ENCODE measurements at places on chromosomes 2 and 18.

DNA sequence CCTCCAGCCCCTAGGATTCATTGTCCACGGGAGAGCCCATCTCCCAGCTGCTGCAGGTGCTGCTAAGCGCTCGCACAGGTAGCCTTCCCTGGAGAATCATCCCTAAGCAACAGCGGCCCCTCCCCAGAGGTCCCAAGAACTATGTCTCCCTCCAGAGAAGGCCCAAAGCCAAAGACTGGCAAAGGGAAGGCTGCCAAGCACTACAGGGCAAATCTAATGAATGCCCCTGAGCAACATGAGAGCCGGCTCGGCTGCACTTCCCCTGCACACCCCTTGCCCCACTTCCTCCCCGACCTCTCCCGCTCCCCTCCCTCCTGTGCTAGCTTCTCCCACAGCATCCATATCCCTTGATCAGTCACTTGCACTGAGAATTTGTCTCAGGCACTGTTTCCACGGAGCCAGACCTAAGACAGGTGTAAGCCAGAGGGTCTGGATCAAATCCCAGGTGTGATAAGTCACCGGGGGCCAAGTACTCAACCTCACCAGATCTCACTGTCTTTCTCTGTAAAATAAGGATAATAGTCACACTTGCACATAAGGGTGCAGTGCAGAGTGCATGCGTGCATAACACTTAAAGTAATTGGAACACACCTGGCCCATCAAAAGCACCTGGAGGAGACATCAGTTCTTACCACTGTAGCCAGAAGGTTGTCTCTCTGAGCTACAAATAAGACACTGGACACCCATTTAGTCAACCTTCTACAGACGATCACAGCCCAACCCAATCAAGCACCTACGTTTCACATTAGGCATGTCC is 20.1 kb upstream of the COL6A3 start:
- no peak for DNase-seq

DNA sequence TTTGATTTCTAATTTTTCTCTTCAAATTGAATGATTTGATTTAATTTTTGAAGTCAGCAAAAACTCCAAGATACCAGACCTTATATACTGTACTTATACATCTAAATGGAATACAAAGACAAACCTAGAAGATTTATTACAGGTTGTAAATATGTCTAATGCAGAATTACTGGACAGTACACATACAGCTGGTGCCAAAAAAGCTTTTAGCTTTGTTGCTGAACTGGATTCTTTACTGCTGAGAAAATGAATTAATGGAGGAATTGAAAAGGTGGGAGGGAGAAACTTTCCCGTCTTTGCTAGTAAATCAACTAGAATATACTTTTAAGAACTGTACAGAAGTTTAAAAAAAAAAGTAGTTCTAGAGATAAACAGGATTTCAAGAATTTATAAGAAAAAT is 17.5 kb downstream of the C1D start:
- DNase-seq: no peak

- no peak for DNase-seq
Measured at GRCh38 chr2:181672255-181673008, 7.9 kb downstream of the NEUROD1 start.

- DNase-seq: no peak
Measured at GRCh38 chr18:42484648-42485047, 529.6 kb downstream of the PIK3C3 start.

GRCh38 chr2:140586379-140586778 is 1544.4 kb downstream of the LRP1B start:
- no peak for DNase-seq

GRCh38 chr2:237060534-237061312 is 25.0 kb upstream of the COPS8 start:
- DNase-seq: no peak

GRCh38 chr2:4098137-4098536 is 394.8 kb downstream of the DCDC2C start:
- no peak for DNase-seq

DNA sequence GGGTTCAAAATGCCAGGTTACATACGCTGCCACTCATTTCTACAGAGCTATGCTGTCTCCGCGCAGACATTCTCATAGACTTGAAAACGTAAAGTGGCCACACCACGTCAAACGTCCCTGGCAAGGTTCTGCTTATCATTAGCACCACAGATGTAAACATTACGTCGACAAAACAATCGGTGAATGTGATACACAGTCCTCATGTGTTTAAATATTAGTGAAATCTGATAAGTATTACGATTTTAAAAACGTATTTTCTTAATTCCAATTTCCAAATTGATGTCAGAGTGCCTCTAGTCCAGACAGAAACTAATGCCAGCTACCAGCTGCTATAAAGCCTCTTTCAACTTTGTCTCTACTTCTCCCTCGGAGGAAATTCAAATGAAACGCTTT is 1.2 kb downstream of the STK17B start:
- DNase-seq: no peak

GRCh38 chr2:43289331-43289730 is 62.9 kb upstream of the ZFP36L2 start:
- no peak for DNase-seq

DNA sequence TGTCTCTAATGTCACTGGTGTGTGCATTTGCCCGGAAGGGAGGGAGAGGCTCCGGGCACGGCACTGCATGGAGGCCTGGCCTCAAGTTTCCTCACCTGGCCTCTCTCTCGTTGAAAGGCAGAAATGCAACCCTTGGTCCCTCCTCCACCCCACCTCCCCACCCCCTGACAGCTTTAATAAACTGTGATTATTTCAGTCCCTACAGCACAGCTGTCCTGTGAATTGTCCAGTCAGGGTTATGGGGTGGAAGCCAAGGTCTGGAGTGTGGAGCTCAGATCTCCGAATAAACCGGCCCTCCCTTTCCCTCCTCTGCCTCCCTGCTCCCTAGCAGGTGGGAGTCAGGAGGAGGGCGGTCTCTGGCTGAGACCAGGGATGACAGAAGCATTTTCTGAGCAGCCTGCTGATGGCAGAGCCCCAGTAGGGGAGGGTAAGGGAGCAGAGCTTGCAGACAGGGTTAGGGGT is 199.2 kb upstream of the SMAD2 start:
- no peak for DNase-seq

- DNase-seq: no peak
Measured at GRCh38 chr2:8671176-8671575, 10.7 kb upstream of the ID2 start.

GRCh38 chr2:203894262-203894661 is 26.7 kb downstream of the CTLA4 start:
- no peak for DNase-seq

DNA sequence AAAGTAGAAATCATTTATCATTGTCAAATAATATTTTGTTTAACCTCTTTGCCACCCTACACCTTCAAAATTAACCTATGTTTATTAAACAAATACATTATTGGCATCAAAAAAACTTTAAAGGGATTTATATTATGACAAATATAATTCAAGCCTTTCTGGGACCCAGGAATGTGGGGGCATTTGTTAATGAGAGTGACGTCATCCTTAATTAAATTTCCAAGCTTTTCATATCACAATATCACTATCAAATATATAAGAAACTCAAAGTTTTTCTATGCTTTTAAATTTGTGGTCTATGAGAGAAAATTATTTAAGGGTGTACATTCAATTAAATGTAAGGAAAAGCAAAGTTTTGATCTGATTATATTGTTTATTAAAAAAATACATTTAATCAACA is 307.4 kb upstream of the POU3F3 start:
- DNase-seq: no peak

DNA sequence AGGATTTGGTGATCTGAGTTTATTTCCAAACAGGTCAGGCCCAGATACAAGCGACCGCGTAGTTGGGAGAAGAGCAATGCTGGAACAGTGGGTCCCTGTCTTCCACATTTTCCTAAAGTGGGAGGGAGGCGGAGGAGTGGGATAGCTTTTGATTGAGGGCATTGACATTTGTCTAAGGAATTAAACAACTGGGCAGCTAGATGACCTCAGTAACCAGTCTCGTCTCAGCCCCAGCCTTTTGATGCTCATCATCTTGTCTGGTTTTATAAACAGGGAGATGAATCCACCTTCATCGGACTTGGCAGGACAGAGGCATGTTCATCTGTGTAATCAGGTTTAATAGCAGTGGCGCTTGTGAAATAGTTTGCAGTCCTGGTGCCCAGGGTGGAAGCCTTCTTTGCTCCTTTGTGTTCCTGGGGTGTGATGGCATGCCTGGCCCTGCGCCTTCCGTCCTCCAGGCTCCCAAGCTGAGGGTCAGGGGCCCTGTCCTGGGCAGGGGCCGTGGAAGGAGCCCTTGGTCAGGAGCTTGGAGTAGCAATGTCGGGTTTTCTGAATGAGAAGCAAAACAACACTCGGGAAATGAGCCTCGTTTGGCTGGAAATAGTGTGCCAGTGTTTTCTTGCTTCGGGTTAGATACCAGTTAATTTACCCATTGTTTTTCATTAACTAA is 193.8 kb downstream of the FAM210A start:
- DNase-seq: no peak

- DNase-seq: no peak
Measured at GRCh38 chr18:61064911-61065310, 268.3 kb upstream of the CDH20 start.

GRCh38 chr2:10777111-10777841 is 35.3 kb downstream of the PDIA6 start:
- no peak for DNase-seq

GRCh38 chr2:24635181-24635580 is 144.1 kb downstream of the NCOA1 start:
- DNase-seq: no peak

DNA sequence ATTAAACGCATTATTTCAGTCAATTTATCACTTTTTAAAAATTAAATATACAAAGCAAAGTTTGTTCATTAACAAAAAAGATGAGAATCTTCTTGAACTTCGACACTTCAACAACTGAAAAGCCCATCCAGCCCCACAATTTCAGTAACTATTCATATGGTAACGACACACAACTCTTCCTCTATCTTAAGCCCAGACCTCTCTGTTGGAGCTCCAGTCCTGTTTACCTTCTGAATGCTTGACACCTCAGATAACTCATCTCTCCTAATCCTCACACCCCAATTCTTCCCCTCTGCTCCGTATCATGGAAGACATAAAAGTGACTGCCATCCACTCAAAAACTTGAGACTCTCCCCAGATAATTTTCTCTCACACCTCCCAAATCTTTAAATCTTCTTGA is 12.6 kb downstream of the USP37 start:
- DNase-seq: no peak

- DNase-seq: no peak
Measured at GRCh38 chr2:23777826-23778225, 149.1 kb downstream of the ATAD2B start.

DNA sequence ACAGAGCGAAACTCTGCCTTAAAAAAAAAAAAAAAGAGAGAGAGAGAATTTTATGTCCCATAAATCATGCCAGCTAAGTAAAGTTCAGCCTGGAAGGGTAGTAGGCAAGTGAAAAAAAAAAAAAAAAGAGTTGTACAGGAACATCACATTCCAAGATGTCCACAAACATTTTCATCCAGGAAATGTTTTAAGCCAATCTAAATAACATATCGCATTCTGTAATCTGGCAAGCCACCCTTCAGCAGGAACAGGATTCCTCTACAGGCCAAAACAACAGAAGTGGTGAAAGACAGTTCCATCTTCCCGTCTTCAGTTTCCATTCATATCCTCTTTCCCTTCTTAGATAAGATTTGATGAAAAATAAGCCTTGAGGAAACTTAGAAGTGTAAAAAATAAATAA is 1108.1 kb upstream of the DDX18 start:
- no peak for DNase-seq

- DNase-seq: no peak
Measured at GRCh38 chr18:42931491-42931890, 184.0 kb downstream of the RIT2 start.

DNA sequence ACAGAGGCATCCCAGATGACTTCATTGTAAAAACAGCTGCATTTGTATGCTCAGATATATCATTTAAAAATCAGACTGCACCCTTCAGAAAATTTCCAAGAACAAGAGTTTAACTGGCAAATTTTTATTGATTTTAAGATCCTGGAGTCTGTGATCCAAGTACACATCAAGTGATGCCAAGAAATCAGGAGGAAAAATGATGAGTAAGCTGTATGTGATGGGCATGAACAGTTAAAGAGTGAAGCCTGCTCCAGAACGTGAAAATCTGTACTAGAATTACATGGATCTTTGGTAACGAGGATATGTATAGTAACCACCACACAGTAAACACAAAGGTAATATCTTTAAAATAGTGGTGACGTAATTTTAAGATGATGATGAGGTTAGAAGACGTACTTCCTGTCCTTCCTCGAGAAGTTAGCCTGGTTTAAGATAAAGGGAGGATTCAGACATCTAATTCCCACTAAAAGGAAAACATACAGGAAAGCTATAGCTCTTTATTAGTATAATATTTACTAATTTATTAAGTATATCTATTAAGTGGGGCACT is 1374.3 kb upstream of the DDX18 start:
- no peak for DNase-seq

DNA sequence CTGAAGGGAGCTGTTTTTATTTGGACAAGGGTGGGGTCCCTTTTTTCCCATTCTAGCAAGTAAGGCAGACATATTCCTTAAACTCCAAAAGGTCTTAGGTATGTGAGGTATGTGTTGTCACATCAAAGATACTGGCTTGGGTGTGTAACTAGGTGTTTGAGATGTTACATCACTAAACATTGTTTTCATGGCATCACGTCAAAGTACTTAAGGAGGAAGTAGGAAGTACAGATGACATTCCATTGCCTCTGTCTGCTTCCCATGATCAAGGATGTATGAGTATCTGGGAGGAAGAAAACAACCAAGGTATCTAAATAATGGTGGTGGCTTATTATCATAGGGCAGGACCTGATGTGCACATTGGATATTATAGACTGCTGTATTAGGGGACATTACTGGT is 39.3 kb downstream of the CD302 start:
- no peak for DNase-seq

GRCh38 chr2:11582862-11583752 is 49.3 kb downstream of the GREB1 start:
- DNase-seq: peak; percentile 9

DNA sequence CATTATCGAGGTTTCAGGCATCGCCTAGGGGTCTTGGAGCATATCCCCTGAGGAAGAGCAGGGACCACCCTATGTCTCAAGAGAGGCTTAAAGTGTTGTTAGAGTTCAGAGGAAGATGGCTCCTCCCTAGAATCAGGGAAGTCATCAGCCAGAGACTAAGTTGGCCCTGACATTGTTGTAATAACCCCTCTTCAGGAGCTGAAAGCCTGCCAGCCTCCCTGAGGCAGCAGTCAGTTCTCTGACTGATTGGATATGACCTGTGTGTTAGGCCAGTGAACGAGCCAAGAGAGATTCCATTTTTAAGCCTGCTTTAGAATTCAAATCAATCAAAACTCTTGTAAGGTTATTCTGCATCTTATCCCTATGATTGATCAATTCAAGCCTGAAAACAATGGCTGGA is 34.9 kb downstream of the ARHGAP28 start:
- no peak for DNase-seq

Measured in T-helper 22 cell (primary cell).